ENCODE measurements at places on chromosomes 2 and 18.
A peak's percentile ranks its signal among the peaks of the same experiment; 100 is the strongest.

DNA sequence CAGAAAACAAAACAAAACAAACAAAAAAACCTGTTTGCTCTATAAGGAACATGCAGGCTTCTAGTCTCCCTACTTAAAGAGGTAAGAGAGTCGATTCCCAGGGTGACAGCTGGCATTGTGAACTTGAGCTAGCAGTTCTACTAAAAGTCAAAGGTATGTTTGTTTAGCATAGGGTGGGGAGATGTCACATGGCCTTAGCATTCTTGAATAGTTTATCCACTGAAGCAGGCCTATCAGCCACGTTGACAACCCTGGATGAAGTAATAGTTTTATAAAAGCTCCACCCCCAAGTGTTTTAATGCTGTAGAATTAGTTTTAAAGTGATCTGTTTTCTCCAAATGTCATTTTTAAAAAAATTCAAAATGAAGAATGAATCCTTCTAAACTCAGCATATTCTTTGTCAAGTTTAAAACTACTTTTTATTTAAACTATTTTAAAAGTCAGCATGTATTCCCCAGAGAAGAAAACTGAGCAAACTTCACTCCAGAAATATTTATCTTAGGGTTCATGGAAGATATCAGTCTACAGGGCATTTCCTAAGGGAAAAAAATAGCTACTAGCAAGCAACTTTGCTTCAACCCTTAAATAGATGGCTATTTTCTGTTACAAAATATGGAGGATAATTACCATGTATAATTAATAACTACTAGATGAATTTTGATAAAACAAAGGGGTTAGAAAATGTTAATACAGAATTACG, 1.7 kb downstream of the MYOM1 start:
- DNase-seq, result no peak

GRCh38 chr2:200590090-200590489, 4.3 kb downstream of the AOX1 start:
- no peak for DNase-seq

DNA sequence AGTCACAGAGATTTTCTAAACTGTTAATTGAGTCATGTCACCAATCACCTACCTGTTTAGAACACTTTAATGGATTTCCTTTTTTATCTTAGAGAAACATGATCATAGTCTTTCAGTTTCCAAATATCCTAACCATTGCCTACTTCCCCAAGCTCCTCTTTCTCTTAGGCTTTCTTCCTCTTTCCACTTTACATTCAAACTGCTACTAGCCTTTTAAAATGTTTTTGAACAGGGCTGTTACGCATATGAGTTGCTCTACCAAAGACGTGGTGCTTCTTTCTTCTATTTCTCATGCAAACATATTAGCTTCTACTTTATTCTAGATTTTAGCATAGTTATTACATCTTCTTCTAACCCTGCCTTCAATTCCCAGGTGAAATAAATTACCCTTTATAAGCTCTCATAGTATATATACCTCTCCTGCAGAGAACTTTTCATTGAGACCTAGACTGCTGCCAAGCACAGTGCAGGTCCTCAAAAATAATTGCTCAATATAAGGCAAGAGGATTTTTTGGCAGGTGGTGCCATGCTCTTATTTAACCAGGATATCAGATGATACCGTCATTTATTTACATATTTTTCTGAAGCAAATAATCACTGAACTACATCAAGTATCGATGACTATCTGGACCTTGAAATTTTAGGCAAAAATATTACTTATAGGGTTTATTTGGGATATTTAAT, 937.1 kb downstream of the TSN start:
- DNase-seq, result no peak

- peak; percentile 76 for DNase-seq
Observed at GRCh38 chr2:241877989-241878970, 8.8 kb downstream of the RTP5 start.

DNA sequence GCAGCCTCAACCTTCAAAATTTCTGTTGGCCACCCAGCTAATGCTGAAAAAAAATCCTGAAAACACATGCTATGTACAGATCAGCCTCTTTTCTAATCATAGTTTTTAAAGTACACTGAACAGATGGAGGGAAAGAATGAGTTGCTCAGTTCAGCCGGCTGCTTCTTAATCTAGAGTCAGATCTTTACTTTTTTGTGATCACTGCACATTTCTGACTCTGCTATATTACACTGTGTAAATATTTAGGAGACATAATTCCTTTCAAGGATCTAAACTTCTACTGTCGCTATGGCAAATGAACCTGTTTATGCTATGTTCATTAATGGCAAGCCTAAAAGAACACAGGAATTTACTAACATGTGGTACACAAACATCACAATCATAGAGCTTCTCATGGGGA, 114.2 kb downstream of the SRBD1 start:
- DNase-seq, result no peak

- DNase-seq, result no peak
Observed at GRCh38 chr2:60424233-60424632, 129.2 kb downstream of the BCL11A start.

- no peak for DNase-seq
Observed at GRCh38 chr2:235148201-235149170, 196.7 kb downstream of the SH3BP4 start.

GRCh38 chr2:157761520-157761919, 114.6 kb downstream of the ACVR1 start:
- no peak for DNase-seq

- DNase-seq, result no peak
Observed at GRCh38 chr2:132715386-132716351, 45.7 kb upstream of the LYPD1 start.

GRCh38 chr18:48663931-48664847, 125.4 kb downstream of the CTIF start:
- peak; percentile 51 for DNase-seq

DNA sequence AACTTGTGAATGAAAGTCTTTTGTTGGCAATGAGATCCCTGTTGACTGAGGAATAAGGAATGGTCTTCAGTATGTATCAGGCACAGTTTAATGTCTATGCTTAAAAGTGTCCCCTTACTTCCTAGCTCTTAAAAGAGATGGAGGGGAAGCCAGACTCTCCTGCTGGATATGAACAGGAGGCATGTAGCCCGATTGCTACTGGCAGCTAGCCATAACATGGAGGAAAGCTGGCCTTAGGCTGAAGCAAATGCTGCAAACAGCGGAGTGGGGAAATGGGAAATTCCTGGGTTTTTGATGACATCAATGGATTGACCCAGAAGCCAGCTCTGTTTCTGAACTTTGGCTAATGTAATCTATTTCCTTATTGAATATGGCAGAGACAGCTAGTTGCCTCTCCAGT, 266.1 kb downstream of the SLC4A3 start:
- DNase-seq, result no peak

GRCh38 chr2:174492963-174493431, 6.2 kb upstream of the GPR155 start:
- peak; percentile 78 for DNase-seq
